ENCODE measurements at places on chromosomes 1 and 21. TPM values are rescaled to one million over a fixed set of nuclear protein-coding genes. Genes with fewer than 3 reads are reported as not detected.

The OR2L8 gene
- total RNA-seq, result not detected

- DNase-seq, result no peak
These were observed 35.6 kb upstream of the WASF2 start for GRCh38 chr1:27525296-27526272.

- no peak for DNase-seq
These were observed 28.1 kb downstream of the ANGPTL3 start for GRCh38 chr1:62625415-62625814.

The C1orf226 gene
- total RNA-seq, result 4.2 TPM

The ST6GALNAC3 gene
- 48.3 TPM for total RNA-seq

The RXFP4 gene
- not detected for total RNA-seq

GRCh38 chr1:84988588-84988987 lies 8.3 kb downstream of the MCOLN2 start:
- DNase-seq, result no peak

The CD34 gene
- 174 TPM for total RNA-seq

GRCh38 chr1:13967707-13968106 lies 267.7 kb downstream of the PRDM2 start:
- DNase-seq, result no peak

- DNase-seq, result no peak
These were observed 88.1 kb downstream of the OSBPL9 start for GRCh38 chr1:51705035-51705434.

GRCh38 chr1:188386161-188386560 lies 1557.4 kb downstream of the PLA2G4A start:
- no peak for DNase-seq

DNA sequence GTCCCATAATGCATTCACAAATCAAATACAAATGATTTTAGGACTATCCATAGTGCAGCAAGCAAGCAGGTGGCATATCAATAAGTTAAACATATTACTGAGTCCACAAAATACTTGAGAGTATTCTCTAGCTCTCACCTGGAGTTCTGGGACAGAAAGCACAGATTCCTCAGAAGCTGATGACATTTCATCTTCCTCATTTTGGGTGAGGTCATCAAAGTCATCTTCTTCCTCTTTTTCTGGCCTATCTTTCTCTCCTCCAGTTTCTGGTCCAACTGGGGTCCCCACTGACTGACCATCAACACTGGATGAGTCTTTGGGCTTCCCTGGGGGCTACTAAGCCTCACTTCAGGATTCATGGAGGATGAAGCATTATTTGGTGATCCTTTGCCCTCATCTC lies 38.9 kb downstream of the YY1AP1 start:
- no peak for DNase-seq

Measured in endothelial cell of umbilical vein (primary cell).